ENCODE measurements at places on chromosomes 13 and 19. TPM values are rescaled to one million over a fixed set of nuclear protein-coding genes. Genes with fewer than 3 reads are reported as not detected.
A peak's percentile ranks its signal among the peaks of the same experiment; 100 is the strongest.

DNA sequence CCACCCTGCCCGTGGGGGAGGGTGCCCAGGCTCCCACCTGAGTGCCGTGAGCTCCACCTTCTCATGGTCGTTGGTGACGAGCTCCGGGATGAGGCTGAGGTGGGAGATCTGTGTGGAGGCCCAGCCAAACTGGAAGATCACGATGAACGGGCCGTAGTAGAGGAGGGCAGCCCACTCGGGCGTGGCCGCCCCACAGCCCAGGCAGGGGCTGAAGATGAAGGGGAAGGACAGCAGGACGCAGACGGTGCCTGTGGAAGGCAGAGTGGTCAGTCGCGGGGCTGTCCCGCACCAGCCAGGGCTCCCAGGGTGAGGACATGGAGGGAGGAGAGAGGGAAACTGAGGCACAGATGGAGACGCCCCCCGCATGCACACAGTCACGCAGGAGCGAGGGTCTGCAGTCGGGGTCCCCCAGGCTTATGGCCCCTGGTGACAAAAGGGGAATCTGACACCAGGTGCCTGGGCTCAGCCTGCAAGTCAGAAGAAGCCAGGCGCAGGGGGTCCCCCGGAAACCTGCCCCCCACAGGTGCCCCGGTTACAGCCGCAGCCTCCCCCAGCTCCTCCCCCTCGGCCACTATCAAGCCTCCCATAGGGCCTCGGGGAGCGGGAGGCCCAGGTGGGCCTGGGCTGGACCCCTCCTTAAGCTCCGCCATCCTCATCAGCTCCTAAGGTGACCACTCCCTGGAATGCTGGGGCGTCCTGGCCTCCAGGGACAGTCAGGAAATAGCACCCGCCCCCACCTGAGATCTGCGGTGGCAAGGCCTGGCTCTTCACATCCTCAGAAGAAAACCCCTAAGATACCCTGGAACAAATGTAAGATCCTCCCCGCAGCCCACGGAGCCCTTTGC lies 6.2 kb downstream of the MFSD12 start:
- DNase-seq: no peak

- DNase-seq: peak; percentile 50
These were observed 80.1 kb downstream of the KLF5 start for GRCh38 chr13:73138638-73139491.

DNA sequence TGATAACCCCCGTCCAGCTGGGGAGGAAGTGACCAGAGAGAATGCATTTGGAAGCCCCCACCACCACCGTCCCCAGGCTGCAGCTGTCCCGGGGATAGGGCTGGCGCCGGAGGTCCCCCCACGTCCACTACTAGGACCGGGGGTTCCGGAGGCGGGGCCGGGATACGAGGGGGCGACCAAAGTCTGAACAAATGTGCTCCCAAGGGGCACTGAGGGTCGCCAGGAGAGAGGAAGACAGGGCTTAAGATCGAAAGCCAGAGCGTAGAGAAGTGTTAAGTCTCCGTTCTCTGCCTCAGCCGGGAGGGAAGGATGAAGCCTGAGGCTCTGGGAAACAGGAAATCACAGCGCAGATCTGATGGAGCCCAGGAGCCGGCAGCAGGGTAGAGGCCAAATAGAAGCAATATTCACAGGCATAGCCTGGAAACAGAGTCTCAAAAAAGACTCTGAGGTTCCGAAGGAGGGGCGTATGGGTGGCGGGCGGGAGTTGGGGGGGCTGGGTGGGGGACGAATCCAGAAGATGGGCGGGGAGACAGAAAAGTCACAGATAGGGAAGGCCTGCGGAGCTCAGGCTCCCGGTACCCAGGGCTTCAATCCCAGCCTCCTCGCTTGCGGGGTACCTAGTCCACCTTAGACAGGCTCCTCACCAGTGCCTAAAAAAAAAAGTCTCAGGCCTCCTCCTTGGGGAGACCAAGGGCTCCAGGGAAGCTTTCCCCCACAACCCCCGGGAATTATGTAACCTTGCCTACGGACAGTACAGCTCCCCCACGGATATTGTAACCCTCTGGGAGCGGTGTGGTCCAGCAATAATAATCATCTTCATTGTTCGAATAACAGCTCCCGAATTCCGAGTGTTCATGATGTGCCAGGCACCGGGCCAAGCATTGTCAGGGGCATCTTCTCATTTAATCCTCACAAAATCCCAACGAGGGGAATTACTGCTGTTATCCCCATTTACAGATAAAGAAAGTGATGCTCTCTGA lies 1.1 kb upstream of the ERF start:
- peak; percentile 78 for DNase-seq

The ZNF626 gene
- 18.6 TPM for total RNA-seq
